Neuronal stem cell (in vitro differentiated cells): ENCODE measurements at places on chromosomes 1 and 21.
A peak's percentile ranks its signal among the peaks of the same experiment; 100 is the strongest.

GRCh38 chr1:212759683-212760082 lies 31.9 kb downstream of the NSL1 start:
- DNase-seq = no peak

DNA sequence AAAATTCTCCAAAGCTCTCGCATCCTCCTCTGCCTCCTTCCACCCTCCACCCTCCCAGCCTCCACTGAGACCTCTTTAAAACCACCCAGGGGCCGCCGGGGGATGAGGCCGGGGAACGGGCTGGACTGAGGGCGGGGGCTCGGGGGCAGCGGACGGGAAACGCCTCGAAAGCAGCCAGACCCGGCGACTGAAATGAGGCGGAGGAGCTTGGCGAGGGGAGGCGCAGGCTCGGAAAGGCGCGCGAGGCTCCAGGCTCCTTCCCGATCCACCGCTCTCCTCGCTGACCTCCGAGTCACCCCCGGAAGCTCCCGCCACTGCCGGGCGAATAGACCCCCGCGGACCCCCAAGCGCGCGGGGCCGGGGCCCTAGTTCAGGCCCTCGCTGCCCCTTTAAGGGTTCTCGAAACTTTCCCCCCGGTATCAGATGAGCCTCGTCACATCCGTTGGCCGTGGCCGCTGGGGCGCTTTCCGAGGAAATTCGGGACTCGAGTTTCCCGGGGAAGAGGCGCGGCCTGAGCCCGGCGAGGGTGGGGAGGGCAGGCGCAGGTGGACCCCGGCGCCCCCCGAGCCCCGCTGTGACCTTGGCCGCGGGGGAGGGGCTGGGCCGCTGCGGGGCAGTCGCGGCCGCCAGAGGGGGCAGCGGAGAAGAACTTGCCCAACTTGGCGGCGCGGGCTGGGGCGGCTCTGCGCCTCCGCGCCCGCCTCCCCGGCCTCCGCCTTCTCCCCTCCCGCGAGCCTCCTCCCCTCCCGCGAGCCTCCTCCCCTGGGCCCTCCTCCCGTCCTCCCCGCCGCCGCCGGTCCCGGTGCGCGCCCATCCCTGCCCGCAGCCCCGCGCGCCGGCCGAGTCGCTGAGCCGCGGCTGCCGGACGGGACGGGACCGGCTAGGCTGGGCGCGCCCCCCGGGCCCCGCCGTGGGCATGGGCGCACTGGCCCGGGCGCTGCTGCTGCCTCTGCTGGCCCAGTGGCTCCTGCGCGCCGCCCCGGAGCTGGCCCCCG lies at the start of gene BACE2:
BACE2 (plus strand) TSS at position 813 of the 995 bp plus-strand sequence; CDS start at position 917, 104 bp downstream.
- peak; percentile 38 for DNase-seq

DNA sequence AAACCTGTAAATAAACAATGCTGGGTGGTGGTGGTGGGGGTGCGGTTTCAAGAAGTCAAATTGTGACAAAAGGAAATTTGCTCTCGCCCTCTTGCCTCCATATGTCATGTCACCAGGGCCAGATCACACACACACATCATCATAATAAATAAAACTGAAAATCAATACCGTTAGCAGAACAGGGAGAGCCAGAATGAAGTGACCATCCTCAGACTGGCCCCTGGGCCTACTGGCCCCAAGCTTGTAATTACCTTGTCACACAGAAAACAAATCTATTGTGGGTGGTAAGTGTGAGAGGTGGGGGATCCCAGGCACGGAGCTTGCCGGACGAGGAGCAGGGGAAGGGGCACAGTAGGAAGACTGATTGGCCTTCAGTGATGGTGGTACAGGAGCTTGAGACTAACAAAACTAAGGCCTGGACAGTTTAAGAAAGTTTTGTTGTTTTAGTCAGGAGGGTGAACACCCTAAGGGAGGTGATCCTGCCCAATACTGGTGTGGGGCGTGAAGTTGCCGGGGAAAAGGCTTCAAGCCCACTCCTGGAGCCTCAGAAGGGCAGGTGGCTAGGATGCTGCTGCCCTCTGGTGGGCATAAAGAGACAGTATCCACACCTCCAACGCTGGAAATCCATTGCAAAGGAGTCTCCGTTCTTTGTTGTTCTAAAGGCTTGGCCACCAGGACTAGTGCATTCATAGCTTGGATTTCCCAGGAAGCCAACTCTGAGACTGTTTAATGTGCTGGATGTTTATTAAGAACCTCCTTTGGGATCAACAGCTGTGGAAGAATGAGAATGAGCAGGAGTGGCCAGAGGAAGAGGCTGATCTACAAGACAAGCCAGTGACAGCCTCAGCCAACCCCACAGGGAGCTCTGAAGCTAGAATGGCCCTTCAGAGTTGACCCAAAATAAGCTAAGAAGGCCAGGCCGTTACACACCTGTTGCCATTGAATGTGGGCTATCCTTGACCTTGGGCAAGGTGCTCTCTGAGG lies 8.1 kb upstream of the C1orf216 start:
- DNase-seq = no peak

- DNase-seq = no peak
These were observed 3.9 kb upstream of the KRTAP10-6 start for GRCh38 chr21:44596068-44596725.

- DNase-seq = no peak
These were observed 111.8 kb downstream of the MRPS6 start for GRCh38 chr21:34185026-34185750.

GRCh38 chr1:200314085-200314750 lies 95.6 kb downstream of the ZNF281 start:
- no peak for DNase-seq

DNA sequence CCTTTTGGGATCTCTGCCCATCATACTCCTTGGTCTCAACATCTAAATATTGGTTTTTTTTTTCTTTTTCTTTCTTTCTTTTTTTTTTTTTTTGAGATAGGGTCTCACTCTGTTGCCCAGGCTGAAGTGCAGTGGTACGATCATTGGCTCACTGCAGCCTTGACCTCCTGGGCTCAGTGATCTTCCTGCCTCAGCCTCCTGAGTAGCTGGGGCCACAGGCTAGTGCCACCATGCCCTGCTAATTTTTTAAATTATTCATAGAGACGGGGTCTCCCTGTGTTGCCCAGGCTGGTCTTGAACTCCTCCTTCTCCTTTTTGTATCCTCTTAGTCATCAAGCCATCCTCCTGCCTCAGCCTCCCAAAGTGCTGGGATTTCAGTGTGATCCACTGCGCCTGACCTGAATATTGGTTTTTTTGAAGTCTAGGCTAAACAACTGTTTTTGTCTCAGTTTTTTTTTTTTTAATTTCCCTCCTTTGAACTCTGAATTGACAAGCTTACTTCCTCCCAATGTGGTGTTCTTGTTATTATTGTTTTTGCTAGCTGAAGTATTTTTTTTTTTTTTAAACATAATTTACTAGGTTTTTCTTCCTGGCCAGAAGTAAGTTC lies 30.9 kb downstream of the MAPKAPK2 start:
- DNase-seq = no peak

GRCh38 chr1:7989762-7990428 lies 28.4 kb downstream of the PARK7 start:
- DNase-seq = no peak

DNA sequence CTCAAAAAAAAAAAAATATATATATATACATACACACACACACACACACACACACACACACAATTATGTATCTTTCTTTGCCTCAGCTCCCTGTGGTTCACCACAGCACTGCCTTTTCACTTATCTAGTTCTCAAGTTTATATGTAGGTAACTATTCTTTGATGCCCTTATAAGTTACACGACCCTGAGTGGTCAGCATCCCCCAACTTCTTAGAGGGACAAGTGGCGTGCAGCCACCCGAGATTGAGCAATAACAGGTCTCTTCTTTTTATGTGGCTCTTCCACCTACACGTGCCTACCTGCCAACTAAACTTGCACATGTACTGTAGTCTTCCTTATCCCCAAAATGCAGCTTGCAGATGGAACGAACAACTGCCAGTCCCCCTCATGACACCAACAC lies 120.8 kb downstream of the GABPA start:
- peak; percentile 8 for DNase-seq

DNA sequence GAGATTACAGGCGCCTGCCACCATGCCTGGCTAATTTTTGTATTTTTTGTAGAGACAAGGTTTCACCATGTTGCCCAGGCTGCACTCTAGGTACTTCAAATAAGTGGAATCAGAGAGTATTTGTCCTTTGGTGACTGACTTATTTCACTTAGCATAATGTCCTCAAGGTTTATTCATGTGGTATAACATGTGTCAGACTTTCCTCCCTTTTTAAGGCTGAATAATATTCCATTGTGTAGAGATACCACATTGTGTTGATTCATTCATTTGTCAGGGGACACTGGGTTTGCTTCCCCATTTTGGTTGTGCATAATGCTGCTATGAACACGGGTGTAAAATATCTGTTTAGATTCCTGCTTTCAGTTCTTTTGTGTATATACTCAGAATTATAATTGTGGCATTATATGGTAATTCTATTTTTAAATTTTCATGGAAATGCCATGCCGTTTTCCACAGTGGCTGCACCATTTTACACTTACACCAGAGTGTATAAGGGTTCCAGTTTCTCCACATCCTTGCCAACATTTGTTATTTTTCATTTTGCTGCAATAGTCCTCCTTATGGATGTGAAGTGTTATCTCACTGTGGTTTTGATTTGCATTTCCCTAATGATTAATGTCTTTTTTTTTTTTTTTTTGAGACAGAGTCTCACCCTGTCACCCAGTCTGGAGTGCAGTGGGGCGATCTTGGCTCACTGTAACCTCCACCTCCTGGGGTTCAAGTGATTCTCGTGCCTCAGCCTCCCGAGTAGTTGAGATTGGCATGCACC lies 35.1 kb downstream of the IL6R start:
- no peak for DNase-seq

DNA sequence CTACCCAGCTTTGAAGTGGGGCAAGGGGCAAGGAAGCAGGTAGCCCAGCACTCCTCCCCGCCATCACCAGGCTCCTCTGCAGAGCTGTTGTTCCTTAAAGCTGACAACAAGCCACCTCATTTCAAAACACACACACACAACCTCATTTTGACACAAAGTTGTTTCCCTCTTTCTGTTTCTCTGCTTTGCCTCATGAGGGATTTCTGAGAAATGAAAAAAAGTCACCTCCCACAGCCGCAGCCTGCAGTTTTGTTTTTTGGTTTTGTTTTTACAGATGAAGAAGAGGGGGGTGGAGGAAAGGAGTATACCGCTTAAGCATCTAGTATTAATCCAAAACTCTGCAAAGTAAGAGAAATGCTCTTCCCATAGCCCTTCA lies 12.1 kb downstream of the MCL1 start:
- DNase-seq = no peak

DNA sequence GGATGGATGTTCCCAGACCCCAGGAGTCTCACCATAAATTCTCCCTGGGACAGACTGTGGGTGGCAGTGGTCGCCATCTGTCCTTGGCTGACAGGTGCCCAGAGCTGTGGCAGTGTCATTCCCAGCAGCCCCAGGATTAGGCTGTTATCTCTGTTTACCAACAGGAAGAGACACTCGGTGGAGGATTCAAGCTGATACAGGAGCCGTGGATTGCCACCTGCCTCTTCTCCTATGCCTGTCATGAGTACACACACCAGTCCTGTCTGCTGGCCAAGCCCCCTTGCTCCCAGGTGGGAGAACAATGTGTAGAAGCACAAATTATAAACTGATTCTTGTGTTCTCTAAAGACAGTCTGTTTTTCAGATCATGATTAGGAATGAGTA lies 152.6 kb downstream of the ETS2 start:
- no peak for DNase-seq

DNA sequence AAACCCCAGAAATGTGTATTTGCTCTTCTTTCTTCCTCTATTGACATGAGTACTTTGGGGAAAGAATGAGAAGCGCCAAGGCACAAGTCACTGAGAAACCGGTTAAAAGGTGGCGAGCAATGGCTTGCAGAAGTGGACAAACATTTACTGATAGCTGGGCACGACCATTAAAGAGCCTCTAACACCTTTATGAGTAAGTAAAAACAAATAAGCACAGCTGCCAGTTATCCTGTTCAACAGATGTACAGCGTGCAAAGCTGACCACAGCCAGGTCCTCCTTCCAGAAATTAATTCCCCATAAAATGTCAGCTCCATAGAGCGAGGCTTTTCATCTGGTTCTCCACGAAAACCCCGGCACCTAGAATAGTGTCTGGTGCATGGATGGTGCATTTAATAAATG lies 72.7 kb downstream of the CAPZB start:
- no peak for DNase-seq

DNA sequence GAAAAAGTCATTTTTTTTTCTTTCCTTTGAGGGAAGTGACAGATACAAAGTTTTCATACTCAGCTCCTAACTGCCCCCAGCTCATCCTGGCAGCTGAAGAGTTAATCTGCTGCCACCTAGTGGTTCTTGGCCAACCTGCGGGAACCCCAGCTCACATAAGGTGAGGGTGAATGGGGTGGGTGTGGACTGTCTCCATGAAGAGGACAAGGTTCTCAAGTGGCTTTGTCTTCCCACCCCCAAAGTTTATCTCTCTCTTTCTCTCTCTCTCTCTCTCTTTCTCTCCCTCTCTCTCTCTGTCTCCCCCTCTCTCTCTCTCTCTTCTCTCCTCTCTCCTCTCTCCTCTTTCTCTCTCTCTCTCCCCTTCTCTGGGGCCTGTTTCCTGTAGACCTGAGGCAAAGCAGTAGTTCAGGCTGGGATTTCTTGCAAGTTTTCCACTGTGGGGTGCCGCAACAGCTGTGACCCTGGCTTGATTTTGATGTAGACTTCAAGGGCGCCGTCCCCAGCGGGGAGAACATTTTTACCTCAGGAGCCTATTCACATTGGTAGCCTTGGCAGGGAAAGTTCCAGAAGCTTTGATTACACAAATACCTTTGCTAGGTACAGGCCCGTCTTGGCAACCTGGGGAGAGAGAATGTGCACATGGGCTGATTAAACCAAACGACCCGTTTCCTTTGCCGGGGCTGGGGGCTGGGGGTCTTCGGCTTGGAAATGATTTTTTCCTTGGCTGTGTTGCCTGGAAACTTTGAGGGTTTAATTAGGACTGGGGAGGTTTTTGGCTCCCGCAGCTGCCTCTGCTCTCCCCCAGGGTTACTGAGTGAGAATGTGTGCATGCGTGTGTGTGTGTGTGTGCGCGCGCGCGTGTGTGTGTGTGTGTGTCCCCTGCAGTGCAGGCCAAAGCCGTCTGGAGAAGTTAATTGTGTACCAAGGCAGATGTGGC lies 135.9 kb downstream of the TM2D1 start:
- DNase-seq = peak; percentile 50

DNA sequence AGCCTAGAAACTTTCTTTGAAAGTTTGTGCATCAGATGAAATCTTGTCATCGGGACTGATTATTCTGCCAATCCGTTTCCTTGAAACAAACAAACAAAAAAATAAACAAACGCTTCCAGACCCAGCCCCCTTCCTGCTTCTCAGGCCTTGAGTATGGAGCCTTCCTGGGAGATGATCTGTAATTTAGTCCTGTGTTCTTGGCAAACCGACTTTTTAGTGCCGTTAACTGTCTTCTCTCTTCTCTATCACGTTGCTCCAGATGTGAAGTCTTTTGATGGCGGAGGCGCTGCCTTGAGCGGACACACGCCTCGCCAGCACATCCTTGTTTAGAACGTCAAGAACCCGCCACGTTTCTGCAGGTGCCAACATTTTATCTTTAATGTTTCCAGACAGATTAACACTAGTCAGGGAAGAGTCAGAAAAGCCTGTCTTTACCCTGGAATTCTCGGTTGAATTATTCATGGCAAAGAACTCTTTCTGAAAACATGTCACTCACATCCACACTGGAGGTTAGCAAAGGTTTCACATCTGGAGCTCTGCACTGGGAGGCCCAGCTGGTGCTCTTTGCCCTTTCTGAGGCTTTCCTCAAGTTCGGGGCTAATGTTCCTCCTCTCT lies 265.7 kb upstream of the C1orf174 start:
- DNase-seq = no peak

- DNase-seq = peak; percentile 42
These were observed 22.9 kb upstream of the DISC1 start for GRCh38 chr1:231603598-231604275.
